ENCODE measurements at places on chromosomes 3 and 15. TPM values are rescaled to one million over a fixed set of nuclear protein-coding genes. Genes with fewer than 3 reads are reported as not detected.

GRCh38 chr3:35965908-35966307, 326.6 kb downstream of the ARPP21 start:
- H3K27me3 ChIP-seq: no peaks in the 10 kb centered on the region
- H3K4me3 ChIP-seq: no peak overlapping the region
- no peak overlapping the region for H3K27ac ChIP-seq
- H3K4me1 ChIP-seq: no peaks in the 10 kb centered on the region
- no peaks in the 10 kb centered on the region for H3K36me3 ChIP-seq

TRH gene
- total RNA-seq: not detected

- H3K4me3 ChIP-seq: no peak overlapping the region
- no peak overlapping the region for H3K27ac ChIP-seq
- DNase-seq: no peak
- H3K27me3 ChIP-seq: no peaks in the 10 kb centered on the region
- no peaks in the 10 kb centered on the region for H3K36me3 ChIP-seq
Measured at GRCh38 chr3:107085261-107085660, 292.0 kb upstream of the CCDC54 start.

- peaks cover 15% of the 10 kb centered on the region for H3K36me3 ChIP-seq
Measured at GRCh38 chr3:111714305-111714704, 119.2 kb upstream of the ZBED2 start.

DNA sequence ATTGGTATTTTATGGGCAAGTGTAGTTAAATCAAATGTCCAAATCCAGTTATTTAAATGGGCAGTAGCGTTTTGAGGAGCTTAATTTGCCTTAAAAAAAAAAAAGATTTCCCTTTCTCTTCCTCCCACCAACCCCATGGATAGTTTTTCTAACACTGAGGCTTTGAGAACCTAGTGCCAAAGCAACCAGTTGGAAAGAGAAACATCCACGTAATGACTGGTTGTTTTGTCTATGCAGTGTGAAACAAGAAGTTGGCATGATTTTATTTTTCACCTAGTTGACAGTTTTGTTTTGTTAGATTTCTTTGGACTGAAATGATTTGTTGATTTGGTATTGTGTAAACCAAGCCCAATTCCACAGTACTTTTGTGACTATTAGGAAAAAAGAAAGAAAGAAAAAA, 170.0 kb downstream of the SOX2 start:
- no peak for DNase-seq
- H3K4me1 ChIP-seq: no peaks in the 10 kb centered on the region
- H3K27me3 ChIP-seq: no peaks in the 10 kb centered on the region
- H3K4me3 ChIP-seq: no peak overlapping the region

LRRC34 gene
- total RNA-seq: 5.9 TPM

GRCh38 chr15:92631721-92632120, 23.9 kb downstream of the FAM174B start:
- H3K36me3 ChIP-seq: no peaks in the 10 kb centered on the region
- H3K27ac ChIP-seq: no peak overlapping the region
- no peak for DNase-seq
- H3K4me3 ChIP-seq: no peak overlapping the region
- H3K4me1 ChIP-seq: no peaks in the 10 kb centered on the region
- H3K27me3 ChIP-seq: peaks cover 6% of the 10 kb centered on the region

All from activated T-helper 2 cell treated with anti-CD3 and anti-CD28 coated beads, Interferon-gamma antibody, Interleukin-2, Interleukin-4, amounts not matched to agents 10 μg/mL and 5 μg/mL and 100 μg/mL, durations not matched to agents 14 hours and 24 hours and 36 hours (primary cell).